ENCODE measurements at places on chromosomes 12 and 14. TPM values are rescaled to one million over a fixed set of nuclear protein-coding genes. Genes with fewer than 3 reads are reported as not detected.

Gene ALX1
- 0.06 TPM for polyA plus RNA-seq

GRCh38 chr12:62754706-62755105 lies 180.2 kb downstream of the PPM1H start:
- H3K27me3 ChIP-seq = no peaks in the 10 kb centered on the region
- no peak for DNase-seq
- no peaks in the 10 kb centered on the region for H3K36me3 ChIP-seq
- H3K27ac ChIP-seq = no peak overlapping the region
- no peaks in the 10 kb centered on the region for H3K4me1 ChIP-seq

DNA sequence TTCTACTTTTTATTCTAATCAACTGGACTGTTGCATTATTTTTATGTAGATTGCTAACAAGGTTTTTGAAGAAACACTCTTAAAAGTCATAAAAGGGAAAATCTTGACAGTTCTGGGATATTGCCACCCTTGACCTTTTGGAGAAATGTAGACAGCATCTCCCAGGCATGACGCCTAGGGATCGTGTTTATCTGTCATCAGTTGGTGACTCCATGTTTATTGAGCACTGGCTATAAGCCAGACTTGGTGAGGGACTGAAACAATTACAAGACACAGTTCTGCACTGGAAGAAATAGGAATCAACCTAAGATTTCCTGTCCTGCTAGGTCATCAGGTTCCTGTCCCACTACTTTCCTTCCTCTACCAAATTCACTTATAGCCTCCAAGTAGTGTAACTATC lies 34.5 kb downstream of the HMGA2 start:
- peak overlapping the region; percentile 20 for H3K27ac ChIP-seq
- no peak overlapping the region for H3K4me3 ChIP-seq

- peaks cover 36% of the 10 kb centered on the region for H3K36me3 ChIP-seq
- no peaks in the 10 kb centered on the region for H3K27me3 ChIP-seq
- no peak overlapping the region for H3K27ac ChIP-seq
- DNase-seq = no peak
- no peak overlapping the region for H3K4me3 ChIP-seq
These were observed 24.7 kb downstream of the HNRNPC start for GRCh38 chr14:21244544-21244943.

DNA sequence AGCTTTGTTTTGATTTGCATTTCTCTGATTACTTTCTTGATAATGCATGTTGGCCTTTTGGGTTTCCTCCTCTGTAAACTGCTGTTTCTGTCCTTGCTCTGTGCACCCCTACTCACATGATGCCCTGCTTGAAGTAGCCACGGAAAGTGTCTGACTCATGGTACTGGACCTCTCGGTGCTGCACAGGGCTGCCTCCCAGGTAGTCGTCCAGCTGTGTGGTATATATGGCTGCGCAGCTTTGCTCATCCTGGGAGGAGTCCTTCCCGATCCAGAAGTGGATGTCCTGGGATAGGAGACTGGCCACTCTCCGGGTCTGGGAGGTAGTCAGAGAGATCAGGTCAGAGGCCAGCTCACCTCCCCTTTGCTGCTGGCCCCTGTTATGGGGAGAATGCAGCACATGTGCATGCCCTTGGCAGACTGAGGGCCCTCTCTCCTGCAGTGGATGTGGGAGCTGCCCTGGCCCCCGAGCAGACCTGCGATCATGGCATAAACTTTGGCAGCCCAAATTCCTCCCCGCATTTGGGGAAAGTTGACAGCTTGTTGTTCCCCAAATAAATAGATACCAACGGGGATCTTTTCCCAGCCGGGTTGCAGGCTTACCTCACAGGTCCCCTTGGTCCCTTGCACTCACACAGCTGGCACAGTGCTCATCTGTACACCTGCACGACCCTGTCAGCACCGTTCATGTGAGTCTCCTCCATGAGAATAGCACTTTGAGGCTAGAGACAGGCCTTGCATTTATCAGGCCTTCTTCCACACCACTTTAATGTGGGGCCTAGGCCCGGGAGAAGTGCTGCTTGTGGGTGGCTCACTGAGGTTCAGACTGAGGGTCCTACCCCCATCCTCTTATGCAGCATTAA lies 5.2 kb downstream of the AVIL start:
- H3K27ac ChIP-seq = no peak overlapping the region
- H3K36me3 ChIP-seq = peaks cover 6% of the 10 kb centered on the region
- H3K27me3 ChIP-seq = no peaks in the 10 kb centered on the region
- DNase-seq = no peak

Gene SLC39A2
- polyA plus RNA-seq = not detected

Gene TMEM121
- polyA plus RNA-seq = 9.1 TPM

Gene MFAP5
- 19.1 TPM for polyA plus RNA-seq

- peak; percentile 27 for DNase-seq
- H3K36me3 ChIP-seq = peaks cover 83% of the 10 kb centered on the region
- H3K4me3 ChIP-seq = no peak overlapping the region
- no peaks in the 10 kb centered on the region for H3K27me3 ChIP-seq
- no peaks in the 10 kb centered on the region for H3K4me1 ChIP-seq
- no peak overlapping the region for H3K27ac ChIP-seq
These were observed 23.8 kb downstream of the ATP6V1D start for GRCh38 chr14:67335781-67336180.

- no peak overlapping the region for H3K4me3 ChIP-seq
- no peak overlapping the region for H3K27ac ChIP-seq
- peaks cover 4% of the 10 kb centered on the region for H3K4me1 ChIP-seq
- no peaks in the 10 kb centered on the region for H3K36me3 ChIP-seq
- no peak for DNase-seq
These were observed 8.4 kb downstream of the FAM186A start for GRCh38 chr12:50387972-50388478.

DNA sequence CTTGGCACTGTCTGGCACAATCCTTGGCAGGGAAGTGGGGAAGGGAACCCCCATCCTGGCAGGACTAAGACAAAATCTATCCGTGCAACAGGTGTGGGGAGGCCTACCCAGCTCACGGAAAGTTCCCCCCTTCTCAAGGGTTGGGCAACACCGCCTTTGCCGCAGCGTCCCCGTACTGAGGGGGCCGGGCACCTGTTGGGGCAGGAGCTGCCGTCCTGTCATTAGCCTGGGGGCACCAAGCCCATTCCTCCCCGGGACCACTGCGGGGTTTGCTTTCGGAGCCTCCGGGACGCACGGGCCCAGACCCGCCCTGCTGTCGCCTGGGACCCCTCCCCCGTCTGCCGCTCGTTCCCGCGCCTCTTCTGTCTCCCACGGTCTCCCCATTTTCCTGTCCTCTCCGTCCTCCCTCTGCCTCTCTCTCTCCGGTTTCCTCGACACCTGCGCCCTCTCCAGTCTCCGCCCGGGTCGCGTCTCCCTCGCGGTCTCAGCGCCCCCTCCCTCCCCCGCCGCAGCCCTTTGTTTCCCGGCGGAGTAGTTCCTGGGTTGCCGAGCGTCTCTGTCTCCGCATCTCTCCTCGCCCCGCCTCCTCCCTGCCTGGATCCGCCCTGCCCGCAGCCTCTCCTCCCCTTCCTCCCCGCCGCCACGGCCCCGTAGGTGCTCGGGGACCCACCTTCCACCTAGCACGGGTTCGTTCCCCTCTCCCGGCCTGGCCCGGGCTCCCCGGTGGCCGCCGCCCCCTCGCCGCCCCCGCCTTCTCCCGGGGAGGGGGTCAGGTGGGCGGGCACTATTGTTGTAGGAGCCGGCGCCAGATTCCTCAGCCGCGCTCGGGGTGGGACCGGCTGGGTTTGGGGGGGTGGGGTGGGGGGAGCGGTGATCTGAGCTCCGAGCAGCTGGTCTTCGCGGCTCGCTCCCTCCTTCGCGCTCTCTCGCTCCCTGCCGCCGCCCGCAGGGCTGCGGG lies at the start of gene CACNB3:
TSS of gene CACNB3 (plus strand) at position 624 of the 958 bp plus-strand sequence. CDS start 434 bp downstream, outside the sequence.
- H3K4me3 ChIP-seq = peak within 1 kb of the TSS; percentile 88
- peaks cover 48% of the 10 kb centered on the region for H3K4me1 ChIP-seq
- H3K27ac ChIP-seq = peak within 1 kb of the TSS; percentile 78

Gene ABCC9
- polyA plus RNA-seq = 0.02 TPM

DNA sequence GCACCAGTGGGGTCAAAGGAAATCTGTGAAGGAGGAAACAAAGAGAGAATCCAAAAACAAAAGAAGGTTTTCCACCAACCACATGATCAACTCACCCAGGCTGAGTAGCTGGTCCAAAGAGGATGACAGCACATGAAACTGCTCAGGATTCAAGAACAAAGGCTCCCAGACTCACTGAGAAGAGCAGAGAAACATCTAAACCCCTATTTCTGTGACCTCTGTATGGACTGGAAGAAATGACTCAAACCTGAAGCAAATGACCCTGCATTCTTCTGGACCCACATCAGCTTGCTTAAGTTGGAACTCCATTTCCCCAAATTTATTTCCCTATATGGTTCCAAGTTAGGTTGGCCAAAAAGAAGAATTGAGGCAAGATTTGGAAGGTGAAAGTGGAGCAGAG lies 26.3 kb downstream of the TC2N start:
- H3K4me3 ChIP-seq = no peak overlapping the region
- H3K36me3 ChIP-seq = no peaks in the 10 kb centered on the region
- peaks cover 41% of the 10 kb centered on the region for H3K27me3 ChIP-seq
- no peaks in the 10 kb centered on the region for H3K4me1 ChIP-seq
- DNase-seq = no peak

DNA sequence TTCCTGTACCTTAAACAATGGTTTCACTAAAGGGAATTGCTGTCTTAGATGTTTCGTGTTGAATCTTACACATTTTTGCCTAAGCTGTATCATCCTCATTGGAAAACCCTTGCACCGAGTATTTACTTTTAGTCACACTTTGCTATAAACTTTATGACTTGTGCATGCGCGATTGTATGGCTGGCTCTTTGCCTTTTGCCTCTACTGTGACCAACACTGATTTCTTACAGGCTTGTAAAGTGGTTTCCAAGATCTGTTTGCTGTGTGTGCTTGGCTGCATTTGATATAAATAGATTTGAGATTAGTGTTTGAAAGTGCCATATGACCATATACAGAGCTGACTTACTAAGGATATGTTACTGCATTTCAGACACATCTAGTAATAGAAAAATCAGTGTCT lies 40.5 kb downstream of the RASSF3 start:
- H3K27ac ChIP-seq = no peak overlapping the region
- no peak for DNase-seq
- H3K27me3 ChIP-seq = no peaks in the 10 kb centered on the region
- H3K4me1 ChIP-seq = peaks cover 10% of the 10 kb centered on the region

Gene FLVCR2
- polyA plus RNA-seq = 0.08 TPM

- H3K27me3 ChIP-seq = no peaks in the 10 kb centered on the region
- H3K4me1 ChIP-seq = no peaks in the 10 kb centered on the region
- no peak for DNase-seq
- no peak overlapping the region for H3K4me3 ChIP-seq
These were observed 7.7 kb downstream of the SLC6A13 start for GRCh38 chr12:254912-255311.

DNA sequence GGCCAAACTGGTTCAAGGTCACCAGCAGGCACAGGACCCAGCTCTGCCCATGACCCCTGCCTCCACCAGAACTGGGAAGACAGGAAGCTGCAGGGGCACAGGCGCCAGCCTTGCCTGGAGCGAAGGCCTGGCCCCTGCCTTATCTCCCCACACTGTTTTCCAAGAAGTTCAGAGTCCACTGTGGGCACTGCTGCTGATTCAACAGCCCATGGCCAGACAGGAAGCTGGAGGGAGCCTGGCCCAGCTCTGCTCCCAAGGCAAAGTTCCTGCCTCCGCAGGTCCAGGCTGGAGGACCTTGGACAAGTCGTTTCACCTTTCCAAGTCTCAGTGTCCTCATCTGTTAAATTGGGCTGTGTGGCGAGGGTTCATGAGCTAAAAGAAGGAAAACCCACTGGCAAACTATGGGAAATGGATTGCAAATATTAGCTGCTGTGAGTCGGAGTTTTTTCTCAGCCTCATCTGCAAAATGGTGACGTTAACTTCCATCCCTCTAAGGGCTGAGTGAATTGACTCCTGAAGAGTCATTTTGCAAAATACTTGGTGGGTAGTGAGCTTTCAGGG lies 1.2 kb downstream of the PHETA1 start:
- peak overlapping the region; percentile 96 for H3K4me3 ChIP-seq
- DNase-seq = peak; percentile 76
- H3K36me3 ChIP-seq = no peaks in the 10 kb centered on the region
- no peaks in the 10 kb centered on the region for H3K4me1 ChIP-seq
- peak overlapping the region; percentile 61 for H3K27ac ChIP-seq

- H3K27me3 ChIP-seq = no peaks in the 10 kb centered on the region
- no peaks in the 10 kb centered on the region for H3K36me3 ChIP-seq
- no peak for DNase-seq
- H3K27ac ChIP-seq = no peak overlapping the region
- no peaks in the 10 kb centered on the region for H3K4me1 ChIP-seq
- no peak overlapping the region for H3K4me3 ChIP-seq
These were observed 234.4 kb upstream of the CLEC14A start for GRCh38 chr14:38490273-38490672.

Gene GZMH
- polyA plus RNA-seq = not detected

Gene SMIM41
- not detected for polyA plus RNA-seq

Gene VPS37B
- 20.9 TPM for polyA plus RNA-seq

DNA sequence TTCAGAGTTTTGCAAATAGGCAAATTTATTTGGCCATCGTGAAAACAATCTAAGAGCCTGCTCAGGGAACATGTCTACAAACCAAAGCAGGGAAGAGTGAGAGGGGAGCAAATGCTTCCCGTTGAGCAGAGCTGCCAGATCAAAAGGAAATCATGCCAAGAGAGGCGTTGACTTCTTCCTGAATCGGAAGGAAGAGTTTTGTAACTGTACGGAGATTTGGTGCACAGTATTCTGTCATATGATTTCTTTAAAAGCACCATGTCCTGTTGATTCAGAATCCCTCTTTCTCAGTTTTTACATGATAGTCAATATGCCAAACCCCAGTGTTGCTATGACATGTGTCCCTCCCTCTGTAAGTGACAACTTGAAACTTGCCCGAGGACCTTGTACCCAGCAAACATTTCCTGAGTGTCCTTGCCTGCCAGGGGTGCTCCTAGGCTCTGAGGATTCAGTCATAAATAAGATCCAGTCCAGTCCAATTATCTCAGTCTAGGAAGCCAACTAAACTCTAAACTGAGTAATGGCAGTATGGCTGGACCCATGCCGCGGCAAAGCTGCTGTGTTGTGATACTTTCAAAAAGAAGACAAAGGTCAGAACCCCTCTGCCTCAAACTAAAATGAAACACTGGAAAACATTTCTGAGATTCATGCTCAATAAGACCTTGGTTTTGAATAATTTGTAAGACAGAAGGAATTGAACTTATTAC lies 300.1 kb upstream of the FKBP4 start:
- H3K27me3 ChIP-seq = no peaks in the 10 kb centered on the region
- no peaks in the 10 kb centered on the region for H3K36me3 ChIP-seq
- no peak overlapping the region for H3K27ac ChIP-seq
- no peak for DNase-seq
- no peak overlapping the region for H3K4me3 ChIP-seq
